Heart left ventricle (tissue), 16 donors: ENCODE measurements at places on chromosomes 13 and 19. TPM values are rescaled to one million over a fixed set of nuclear protein-coding genes. Genes with fewer than 3 reads are reported as not detected.

The TMEM190 gene
- total RNA-seq = not detected

The SYCN gene
- not detected for total RNA-seq

The METTL21C gene
- not detected for total RNA-seq

GRCh38 chr19:35585848-35586247 is at the start of gene PMIS2:
PMIS2 (plus strand) TSS chr19:35586173; CDS start chr19:35586260, 87 bp downstream.
- no peak for DNase-seq

GRCh38 chr13:28704282-28704681 is 14.5 kb downstream of the SLC46A3 start:
- no peak for DNase-seq

- no peak for DNase-seq
Measured at GRCh38 chr13:33963134-33963533, 145.2 kb downstream of the RFC3 start.
